ENCODE measurements at places on chromosomes 5 and 9.

GRCh38 chr9:104810421-104811339 is 46.8 kb downstream of the NIPSNAP3B start:
- no peak overlapping the region for H3K27ac ChIP-seq
- H3K36me3 ChIP-seq = peaks cover 86% of the 10 kb centered on the region
- no peaks in the 10 kb centered on the region for H3K4me1 ChIP-seq
- no peak overlapping the region for H3K4me3 ChIP-seq

GRCh38 chr5:14868771-14869170 is 2.8 kb downstream of the ANKH start:
- H3K36me3 ChIP-seq = no peaks in the 10 kb centered on the region
- no peak overlapping the region for H3K4me3 ChIP-seq
- peaks cover 22% of the 10 kb centered on the region for H3K4me1 ChIP-seq
- no peak for DNase-seq

- H3K27ac ChIP-seq = no peak overlapping the region
- no peak overlapping the region for H3K4me3 ChIP-seq
- H3K4me1 ChIP-seq = no peaks in the 10 kb centered on the region
- H3K27me3 ChIP-seq = peaks cover 32% of the 10 kb centered on the region
- no peak for DNase-seq
- H3K36me3 ChIP-seq = no peaks in the 10 kb centered on the region
These were observed 51.9 kb upstream of the PLEKHG4B start for GRCh38 chr5:39979-40583.

- H3K27me3 ChIP-seq = no peaks in the 10 kb centered on the region
- DNase-seq = no peak
- H3K4me1 ChIP-seq = no peaks in the 10 kb centered on the region
- no peak overlapping the region for H3K27ac ChIP-seq
- no peak overlapping the region for H3K4me3 ChIP-seq
These were observed 188.5 kb downstream of the COX7C start for GRCh38 chr5:86806206-86806605.

GRCh38 chr5:171945066-171945465 is 61.4 kb downstream of the FBXW11 start:
- peaks cover 63% of the 10 kb centered on the region for H3K4me1 ChIP-seq
- DNase-seq = no peak
- H3K27ac ChIP-seq = peak overlapping the region; percentile 8
- H3K27me3 ChIP-seq = no peaks in the 10 kb centered on the region
- no peak overlapping the region for H3K4me3 ChIP-seq
- peaks cover 9% of the 10 kb centered on the region for H3K36me3 ChIP-seq
